Dermis blood vessel endothelial cell (primary cell): ENCODE measurements at places on chromosomes 3 and 15. TPM values are rescaled to one million over a fixed set of nuclear protein-coding genes. Genes with fewer than 3 reads are reported as not detected.

Gene GOLGA8S
- 0.05 TPM in 1 of 2 replicates, not detected in the other for total RNA-seq

Gene PLCB2
- total RNA-seq: under 0.01 and 0.05 TPM in 2 replicates

- no peak for DNase-seq
Measured at GRCh38 chr15:92149029-92149428, 244.7 kb upstream of the ST8SIA2 start.

DNA sequence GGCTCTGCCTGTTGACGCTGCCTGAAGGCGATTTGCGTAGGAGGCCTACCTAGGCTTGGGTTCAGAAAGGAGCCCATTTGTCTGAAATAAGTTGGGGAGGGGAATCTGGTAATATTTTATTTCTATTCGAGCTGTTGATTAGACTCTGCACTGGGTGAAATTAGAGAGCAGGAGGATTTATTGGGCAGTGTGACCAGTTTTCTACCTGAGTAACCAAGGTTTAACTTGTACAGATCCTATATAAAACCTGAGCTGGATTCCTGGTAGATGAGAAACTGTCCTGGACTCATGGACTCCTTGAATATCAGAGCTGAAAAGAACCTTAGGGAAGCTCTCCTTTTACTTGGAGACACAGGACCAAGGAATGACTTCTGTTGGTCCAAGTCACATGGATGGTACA lies 19.6 kb upstream of the GPR156 start:
- no peak for DNase-seq

Gene SAMD7
- not detected in 2 replicates for total RNA-seq

Gene FGD5
- total RNA-seq: 103 and 196 TPM in 2 replicates
